ENCODE measurements at places on chromosomes 3 and 15. TPM values are rescaled to one million over a fixed set of nuclear protein-coding genes. Genes with fewer than 3 reads are reported as not detected.
A peak's percentile ranks its signal among the peaks of the same experiment; 100 is the strongest.

GRCh38 chr15:36430726-36431265, 148.6 kb upstream of the CDIN1 start:
- DNase-seq: no peak

GRCh38 chr15:51869060-51869421, 39.6 kb downstream of the TMOD3 start:
- no peak for DNase-seq

Gene GHSR
- polyA plus RNA-seq: not detected

DNA sequence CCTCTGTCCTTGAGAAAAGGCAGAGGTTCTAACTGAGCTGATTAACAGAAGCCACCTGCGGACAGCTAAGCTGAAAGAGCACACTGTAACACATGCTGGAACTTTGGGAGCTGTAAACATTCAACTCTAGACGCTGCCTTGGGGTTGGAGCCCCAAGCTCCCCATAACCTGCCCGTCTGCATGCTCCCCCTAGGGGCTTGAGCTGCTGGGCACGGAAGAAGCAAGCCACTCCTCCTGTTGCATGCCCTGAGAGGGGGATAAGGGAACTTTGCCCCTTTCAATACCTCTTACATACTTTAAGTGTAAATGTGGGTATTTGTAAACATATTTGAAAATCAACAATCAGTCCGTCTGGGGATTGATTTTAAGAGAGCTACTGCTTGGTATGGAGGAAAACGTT, 188.4 kb downstream of the ADAMTSL3 start:
- DNase-seq: no peak

DNA sequence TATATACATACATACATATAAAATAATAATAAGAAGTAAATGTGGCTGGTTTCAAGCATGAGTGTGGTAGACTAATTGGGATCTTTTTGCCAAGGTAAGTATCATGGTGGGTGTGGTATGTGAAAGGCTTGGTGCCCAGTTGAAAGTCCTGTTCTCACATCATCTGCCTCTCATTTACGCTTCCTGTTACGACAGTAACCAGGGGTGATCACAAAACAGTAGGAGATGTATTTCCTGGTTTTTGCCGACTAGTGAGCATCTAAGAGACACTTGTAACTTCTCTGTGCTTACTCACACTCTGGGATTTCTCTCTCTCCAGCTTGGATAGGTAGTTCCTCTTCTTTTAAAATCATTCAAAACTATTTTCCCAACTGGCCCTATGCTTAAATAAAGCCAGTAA, 1028.3 kb upstream of the NR2F2 start:
- no peak for DNase-seq

DNA sequence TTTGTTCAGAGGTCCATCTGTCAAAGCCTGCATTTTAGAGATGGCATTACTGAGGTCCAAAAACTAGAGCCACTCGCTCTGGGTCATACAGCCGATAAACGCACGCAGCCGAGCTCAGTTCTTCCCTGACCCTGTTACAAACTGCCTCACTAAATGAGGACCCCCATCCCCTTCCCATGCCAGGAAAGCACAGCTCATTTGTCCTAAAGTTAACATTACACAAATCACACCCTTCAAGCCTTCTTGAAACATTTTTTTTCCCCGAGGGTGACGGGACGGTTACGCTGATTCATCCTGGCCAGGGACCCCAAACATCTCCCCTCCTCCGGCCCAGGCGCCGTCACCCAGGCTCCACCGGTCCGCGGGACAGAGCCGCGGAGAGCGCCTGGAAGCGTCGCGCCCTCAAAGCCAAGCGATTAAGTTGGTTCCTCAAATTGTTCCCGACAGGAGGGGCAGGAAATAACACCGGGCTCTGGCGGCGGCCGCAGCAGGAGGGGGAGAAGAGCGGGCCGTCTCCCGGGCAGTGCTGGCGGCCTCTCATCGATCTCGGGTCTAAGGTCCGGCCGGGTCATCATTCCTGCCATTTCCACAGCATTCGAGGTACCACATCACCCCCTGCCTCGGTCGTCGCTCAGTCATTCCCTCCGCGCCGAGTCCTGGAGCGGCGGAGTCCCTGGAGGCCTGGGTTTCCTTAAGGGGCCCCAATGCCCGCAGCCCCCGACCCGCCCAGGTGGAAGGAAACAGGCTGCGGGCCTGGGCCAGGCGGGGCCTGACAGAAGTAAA, 619 bp upstream of the CMTM8 start:
- DNase-seq: peak; percentile 39

DNA sequence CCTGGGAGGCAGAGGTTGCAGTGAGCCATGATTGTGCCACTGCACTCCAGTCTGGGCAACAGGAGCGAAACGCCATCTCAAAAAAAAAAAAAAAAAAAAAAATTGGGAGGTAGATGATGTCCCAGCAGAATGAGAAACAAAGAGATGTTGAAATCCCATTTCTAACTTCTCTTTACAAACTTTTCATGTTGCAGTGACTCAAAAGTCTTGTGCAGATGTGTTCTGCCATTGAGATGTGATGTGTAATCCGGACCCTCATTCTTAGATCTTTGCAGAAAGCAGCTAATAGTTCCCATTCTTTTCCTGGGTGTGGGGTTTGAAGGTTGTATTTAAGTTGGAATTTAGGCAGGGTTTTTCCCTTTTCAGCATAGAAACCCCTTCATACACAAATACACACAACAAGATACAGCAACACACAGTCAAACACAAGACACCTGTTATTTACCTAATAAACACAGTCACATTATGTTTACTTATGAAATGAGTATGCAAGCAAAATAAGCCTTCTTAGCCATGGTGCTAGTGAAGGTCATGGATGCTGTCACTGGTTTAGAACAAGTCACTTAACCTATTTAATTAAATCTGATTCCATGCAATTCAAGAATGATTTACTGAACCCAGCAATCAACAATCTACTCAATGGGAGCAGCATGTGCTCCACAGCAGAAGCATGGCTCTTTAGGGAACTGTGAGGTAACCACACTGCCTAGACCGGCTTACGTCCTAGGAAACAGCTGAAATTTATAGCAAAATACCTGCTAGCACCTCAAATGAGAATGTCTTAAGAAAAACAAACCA, 14.9 kb downstream of the SIAH2 start:
- DNase-seq: no peak

DNA sequence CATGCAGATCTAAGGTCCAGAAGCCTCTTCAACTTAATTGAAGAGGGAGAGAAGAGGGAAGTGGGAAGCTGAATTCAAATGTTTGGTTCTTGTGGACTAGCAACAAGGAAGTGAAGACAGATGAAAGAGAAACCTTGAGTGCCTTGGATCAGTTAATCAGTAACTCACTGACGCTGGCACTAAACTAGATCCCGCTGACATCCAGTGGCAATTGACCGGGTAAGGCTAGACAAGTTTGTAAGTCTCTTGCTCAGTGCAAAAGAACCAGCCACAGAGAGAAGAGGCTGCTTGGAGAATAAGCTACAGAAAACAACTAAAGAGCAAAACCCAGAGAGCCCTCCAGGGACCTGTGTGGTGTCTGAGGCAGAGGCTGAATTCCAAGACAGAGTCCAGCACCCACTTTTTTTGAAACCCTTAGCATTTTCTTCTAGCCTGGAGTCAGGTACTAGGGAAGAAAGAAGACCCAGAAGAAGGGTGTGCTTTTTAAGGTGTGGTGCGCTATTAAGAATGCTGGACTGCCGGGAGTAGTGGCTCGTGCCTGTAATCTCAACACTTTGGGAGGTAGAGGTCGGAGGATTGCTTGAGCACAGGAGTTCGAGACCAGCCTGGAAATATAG, 6.9 kb downstream of the PLCH1 start:
- DNase-seq: peak; percentile 78

DNA sequence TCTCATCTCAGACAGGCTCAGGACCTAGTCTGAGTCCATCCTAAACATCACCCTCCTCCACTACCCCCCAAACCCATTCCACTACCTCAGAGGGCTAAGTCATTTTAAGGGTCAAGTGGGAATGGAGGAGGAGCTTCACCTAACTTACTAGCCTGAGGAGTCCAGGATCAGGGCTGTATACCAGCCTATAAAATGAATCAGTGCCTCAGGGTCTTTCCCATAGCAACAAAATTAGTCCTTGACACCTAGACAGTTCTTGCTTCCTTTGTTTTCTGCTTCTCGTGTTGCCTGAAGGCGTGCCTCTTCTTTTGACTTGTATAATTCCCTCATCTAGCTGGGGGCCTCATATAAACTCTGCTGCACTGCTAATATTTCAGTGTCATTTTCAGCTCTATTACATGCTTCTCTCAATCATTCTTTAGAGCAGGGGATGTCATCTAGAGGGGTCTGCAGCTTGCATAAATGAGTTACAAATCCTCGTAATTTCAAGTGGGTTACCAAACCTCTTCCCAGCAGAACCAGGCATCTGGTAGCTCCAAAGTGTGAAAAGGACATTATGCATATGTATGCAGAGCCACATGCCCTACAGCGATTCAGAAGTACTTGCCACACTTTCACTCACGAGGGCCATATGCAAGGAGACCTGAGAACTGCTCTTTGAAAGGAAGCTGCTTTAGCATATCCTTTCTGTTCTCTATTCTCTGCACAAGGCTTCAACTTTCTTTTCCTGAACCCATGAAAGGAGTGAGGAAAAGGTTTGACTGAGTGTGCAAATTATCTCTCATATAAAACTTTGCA, 311.7 kb upstream of the SEMA6D start:
- no peak for DNase-seq

GRCh38 chr15:49199666-49200065, 29.6 kb downstream of the GALK2 start:
- DNase-seq: no peak

Gene EIF3J
- polyA plus RNA-seq: 82.4 TPM

GRCh38 chr3:110677506-110677905, 394.1 kb upstream of the NECTIN3 start:
- DNase-seq: no peak

GRCh38 chr15:25730918-25731317, 132.2 kb downstream of the ATP10A start:
- DNase-seq: no peak

DNA sequence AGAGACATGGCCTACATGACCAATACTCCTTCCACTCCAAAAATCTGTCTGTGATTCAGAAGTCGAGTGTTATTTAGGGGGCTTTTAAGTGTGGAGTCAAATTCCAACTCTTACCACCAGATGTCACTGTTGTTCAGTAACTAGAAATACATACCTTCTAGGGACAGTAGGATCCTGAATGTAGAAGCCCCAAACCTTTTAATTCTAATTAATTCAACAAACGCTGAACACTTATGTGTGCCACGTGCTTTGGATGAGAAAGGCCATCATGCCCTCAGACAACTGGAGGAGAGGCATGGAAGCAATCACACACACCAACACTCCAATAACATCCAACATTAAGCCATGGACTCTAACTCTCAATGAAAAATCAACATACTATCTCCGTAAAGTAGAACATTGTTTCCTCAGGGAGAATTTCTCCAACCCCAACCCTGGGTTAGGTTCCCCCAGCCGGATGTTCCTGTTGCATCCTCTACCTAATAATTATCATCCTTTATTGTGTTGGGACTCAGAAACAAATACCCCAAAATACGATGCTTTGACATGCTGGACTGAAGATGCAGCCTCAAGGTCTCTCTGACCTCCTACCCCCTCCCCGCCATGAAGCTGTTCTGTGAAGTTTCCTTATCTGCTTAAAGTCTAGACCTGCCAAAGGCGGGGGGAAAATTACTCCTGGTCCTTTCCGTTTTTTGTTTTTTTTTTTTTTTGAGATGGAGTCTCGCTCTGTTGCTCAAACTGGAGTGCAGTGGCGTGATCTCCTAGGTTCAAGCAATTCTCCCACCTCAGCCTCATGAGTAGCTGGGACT, 8.0 kb upstream of the CCDC13 start:
- peak; percentile 51 for DNase-seq

- no peak for DNase-seq
These were observed 38.0 kb downstream of the CCR3 start for GRCh38 chr3:46280105-46280797.

Gene CLDN1
- polyA plus RNA-seq: 2.0 TPM

Gene LRRC2
- 0.86 TPM for polyA plus RNA-seq

- no peak for DNase-seq
These were observed 374.1 kb downstream of the FHIT start for GRCh38 chr3:60877188-60877587.

Gene RTP1
- polyA plus RNA-seq: not detected

Gene PARP15
- 1.0 TPM for polyA plus RNA-seq

- DNase-seq: no peak
These were observed 61.7 kb upstream of the VGLL3 start for GRCh38 chr3:87052499-87053260.

Gene SLC28A2
- polyA plus RNA-seq: 0.84 TPM

Gene NPTN
- polyA plus RNA-seq: 110 TPM

Gene GPR87
- not detected for polyA plus RNA-seq

- DNase-seq: no peak
These were observed 37.0 kb upstream of the PIK3R4 start for GRCh38 chr3:130783629-130784028.

Gene SUCNR1
- 0.10 TPM for polyA plus RNA-seq

DNA sequence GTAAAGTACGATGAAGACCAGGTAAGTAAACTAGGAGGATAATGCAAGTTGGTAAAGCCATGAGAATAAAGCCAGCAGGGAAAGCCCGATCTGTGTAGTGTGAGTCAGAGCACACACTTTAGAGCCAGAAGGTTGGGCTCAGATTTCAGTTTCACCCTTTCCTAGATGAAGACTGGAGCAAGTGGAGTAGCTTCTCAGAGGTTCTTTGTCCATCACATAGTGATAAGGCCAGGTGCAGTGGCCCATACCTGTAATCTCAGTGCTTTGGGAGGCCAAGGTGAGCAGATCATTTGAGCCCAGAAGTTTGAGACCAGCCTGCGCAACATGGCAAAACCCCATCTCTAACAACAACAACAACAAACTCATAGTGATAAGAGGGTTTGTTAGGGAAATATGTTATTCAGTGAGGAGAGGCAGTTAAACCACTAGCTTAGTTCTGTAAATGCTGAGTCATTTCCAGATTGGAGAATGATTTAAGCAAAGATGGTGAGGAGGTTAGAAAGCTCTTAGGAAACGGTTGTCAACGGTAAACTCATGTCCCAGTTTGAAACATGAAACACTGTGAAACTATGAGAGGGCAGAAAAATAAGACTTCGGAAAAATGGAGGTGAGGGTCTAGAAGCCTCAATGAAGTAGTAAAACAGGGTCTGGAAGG, 39.0 kb downstream of the IL12A start:
- DNase-seq: no peak

Gene CKMT1A
- polyA plus RNA-seq: 0.67 TPM

Gene TIMMDC1
- 97.0 TPM for polyA plus RNA-seq

Gene CCDC9B
- polyA plus RNA-seq: 9.7 TPM

DNA sequence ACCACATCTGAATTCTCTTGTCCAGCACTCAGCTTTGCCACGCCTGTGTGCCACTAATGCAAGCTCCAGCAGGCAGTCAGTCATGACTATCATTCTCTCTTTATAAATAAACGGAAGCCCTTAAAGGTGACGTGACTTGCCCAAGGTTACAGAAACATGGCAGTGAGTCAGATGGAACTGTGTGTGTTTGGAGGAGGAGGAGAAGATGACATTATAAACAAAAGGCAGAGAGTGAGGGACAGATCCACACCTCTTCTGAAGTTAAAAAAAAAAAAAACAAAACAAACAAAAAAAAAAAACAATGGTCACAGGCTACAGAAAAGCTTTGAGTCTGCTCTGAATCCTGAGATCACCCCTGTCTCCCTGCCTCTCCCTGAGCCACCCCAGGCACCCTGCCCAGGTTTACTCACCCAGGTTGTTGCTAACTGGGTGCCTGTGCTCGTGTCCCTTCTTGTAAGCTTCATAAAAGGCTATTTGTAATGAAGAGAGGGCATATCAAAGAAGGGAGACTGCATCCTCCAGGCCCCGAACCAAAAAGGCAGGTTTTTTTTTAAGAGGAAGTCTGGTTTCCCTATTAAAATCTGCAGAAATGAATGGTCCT, 119.7 kb upstream of the PHLDB2 start:
- DNase-seq: no peak

Data from right lung (tissue), 10 donors.